ENCODE measurements at places on chromosomes 12 and 14.

GRCh38 chr12:22808860-22809259 lies 183.9 kb downstream of the ETNK1 start:
- no peak for DNase-seq

GRCh38 chr14:103302966-103303365 lies 31.1 kb upstream of the EIF5 start:
- no peak for DNase-seq

DNA sequence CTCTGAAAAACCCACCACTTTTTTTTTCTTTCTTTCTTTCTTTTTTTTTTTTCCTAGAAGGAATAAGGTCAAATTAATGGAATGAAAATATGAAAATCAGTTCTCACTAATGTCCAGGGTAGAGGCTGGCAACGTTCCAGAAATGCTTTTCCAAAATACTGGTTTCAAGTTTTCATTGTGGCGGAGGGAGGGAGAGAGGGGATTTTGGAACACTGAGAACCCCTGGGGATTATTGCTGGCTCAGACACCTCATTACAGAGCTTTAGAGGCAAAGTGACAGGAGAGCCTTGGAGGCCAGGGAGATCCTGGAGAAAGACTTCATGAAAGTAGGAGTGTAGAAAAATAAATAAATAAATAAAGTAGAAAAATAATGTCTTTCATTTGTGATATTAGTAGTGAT lies 45.4 kb downstream of the ALX1 start:
- DNase-seq: no peak

DNA sequence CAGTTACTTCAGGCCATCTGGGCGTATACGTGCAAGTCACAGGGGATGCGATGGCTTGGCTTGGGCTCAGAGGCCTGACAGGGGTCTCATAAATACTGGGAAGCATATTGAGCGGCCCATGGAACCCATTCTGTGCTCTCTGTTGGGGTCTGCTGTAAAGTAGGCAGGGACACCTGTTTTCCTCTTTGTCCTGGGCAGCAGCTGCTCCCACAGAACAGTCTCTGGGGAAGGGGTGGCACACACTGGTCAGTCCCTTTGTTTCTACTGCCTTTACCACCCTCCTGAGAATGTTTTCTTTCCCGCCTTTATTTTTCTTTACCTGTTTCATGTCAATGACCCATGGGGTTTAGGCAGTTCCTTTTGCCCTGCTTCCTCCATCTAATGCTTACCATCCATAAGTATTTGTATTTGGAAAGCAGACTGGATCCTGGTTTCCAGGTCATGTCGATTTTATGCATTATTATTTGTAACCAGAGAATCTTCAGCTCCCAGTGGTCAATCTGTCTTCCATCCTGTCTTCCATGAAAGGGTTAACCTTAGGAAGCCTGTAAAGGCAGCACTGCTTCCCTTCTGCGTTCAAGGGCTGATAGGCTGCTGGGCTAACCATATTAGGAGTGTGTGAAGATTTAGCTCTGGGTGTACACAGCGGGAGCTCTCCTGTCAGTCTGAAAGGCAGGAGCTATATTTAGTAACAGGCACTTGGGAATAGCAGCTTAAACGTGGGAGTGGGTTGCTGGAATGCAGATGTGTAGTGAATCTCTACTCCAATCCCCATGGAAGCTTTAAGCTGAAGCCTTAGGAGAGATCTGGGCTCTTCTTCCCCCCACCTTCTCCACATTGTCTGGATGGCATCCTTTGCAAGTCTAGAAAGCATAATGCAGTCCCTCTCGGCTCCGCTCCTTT lies 124.0 kb downstream of the DYRK2 start:
- no peak for DNase-seq

- DNase-seq: peak; percentile 80
Observed at GRCh38 chr14:99579903-99580571, 24.0 kb downstream of the CCDC85C start.

DNA sequence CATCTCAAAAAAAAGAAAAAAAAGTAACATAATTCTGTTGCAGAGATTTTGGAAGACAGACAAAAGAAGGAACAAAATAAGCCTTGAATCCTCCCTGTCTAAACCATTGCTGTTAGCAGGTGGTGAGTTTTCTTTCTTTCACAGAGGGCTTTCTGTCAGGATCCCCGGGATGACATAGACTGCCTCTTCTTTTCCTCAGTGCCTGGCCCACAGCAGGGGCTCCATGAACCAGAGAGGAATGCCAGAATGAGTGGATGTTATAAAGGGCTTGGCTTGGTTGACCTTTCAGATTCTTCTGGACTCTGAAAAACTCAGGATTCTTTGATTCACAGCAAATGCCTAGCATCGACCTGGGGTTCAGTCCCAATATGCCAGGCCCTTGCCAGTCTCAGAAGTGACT lies 45.8 kb upstream of the CORO1C start:
- DNase-seq: no peak

GRCh38 chr12:128829861-128830504 lies 6.2 kb upstream of the SLC15A4 start:
- DNase-seq: no peak

GRCh38 chr12:114392909-114393308 lies 13.0 kb downstream of the TBX5 start:
- no peak for DNase-seq

GRCh38 chr12:107891967-107892366 lies 117.5 kb downstream of the ASCL4 start:
- no peak for DNase-seq

GRCh38 chr14:95663226-95663797 lies 22.9 kb upstream of the TCL1B start:
- no peak for DNase-seq

GRCh38 chr12:51809193-51809592 lies 39.3 kb downstream of the FIGNL2 start:
- DNase-seq: no peak

- peak; percentile 82 for DNase-seq
Observed at GRCh38 chr12:54398995-54399793, 14.7 kb upstream of the ZNF385A start.

DNA sequence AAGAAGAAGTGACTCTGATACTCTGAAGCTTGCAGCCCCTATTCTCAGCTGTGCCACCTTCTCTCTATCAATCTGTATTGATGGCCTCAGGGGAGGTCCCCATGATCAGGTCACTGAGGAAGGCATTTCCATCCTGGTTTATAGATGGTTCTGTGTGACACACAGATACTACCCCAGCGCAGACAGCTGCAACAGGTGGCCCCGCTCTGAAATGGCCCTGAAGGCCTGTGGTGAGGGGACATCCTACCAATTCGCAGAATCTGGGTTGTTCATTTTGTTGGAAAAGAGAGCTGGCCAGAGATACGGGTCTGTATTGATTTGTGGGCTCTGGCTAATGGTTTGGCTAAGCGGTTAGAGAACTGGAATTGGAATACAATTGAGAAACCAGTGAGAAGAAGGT lies 21.7 kb downstream of the DLK1 start:
- no peak for DNase-seq

GRCh38 chr14:93525696-93526451 lies 95.1 kb downstream of the UNC79 start:
- no peak for DNase-seq

- DNase-seq: peak; percentile 4
Observed at GRCh38 chr14:96538097-96538989, 36.2 kb downstream of the PAPOLA start.

DNA sequence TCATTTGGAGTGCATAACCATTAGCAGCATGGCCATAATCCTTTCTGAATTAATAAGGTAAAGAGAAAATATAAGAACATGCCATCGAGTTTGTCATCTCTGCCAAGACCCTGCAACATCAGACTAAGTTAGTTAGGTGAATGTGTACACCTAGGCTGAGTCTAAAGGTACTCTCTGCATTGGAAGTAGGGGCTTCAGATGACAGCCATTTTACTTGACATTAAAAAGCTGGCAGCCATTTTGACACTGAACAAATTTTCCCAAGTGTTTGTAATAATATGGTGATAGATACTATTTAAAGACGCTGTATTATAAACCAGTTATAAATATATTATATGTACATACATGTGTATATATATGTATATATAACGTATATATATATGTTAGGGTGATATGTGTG lies 79.0 kb downstream of the SUDS3 start:
- DNase-seq: no peak

- DNase-seq: no peak
Observed at GRCh38 chr14:99773521-99774497, 19.4 kb upstream of the EML1 start.

Data from M059J (cell line).